Activated gamma-delta T cell (primary cell): ENCODE measurements at places on chromosomes 7 and 10.

DNA sequence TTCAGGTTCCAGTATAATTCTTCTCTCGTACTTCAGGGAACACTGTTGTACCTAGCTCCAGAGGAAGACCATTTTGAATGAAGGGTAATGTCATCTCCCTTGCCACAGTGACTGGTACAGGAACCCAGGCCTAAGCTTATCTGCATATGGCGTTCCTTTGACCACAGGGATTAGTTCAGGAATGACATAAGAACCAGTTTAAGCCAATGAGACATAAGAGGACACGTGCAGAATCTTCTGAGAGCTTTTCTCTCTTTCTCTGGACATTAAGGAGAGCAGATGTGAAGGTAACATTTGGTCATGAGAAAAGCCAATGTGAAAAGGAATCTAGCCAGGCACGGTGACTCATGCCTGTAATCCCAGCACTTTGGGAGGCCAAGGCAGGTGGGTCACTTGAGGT, 21.8 kb upstream of the HIBADH start:
- DNase-seq, result no peak

DNA sequence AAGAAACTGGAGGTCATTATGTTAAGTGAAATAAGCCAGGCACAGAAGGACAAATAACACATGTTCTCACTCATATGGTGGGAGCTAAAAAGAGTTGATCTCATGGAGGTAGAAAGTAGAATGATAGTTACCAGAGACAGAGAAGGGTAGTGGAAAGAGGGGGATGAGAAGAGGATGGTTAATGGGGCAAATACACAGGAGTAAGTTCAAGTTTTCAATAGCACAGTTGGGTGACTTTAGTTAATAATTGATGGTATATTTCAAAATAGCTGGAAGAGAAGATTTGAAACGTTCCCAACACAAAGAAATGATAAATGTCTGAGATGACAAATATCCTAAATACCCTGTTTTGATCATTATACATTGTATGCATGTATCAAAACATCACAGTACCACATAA, 261.8 kb downstream of the THSD7A start:
- no peak for DNase-seq

DNA sequence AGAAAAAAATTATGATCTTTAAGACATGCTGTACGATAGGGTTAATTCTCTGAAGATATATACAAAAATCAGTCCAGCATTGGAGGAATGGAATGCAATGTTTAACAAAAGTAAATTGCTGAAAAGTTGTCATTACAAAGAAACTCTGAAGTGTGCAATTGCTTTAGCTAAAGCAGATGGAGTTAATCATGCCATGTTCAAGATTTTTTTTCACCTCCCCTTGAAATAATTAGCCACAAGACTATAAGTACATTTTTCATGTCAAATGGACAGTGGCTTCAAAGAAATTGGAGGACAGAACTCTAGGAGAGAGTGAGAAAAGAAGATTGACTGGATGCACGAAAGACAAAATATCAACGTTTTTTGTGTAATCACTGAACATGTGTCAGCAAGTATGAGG, 63.1 kb upstream of the MEOX2 start:
- no peak for DNase-seq

- no peak for DNase-seq
These were observed 53.0 kb upstream of the PDGFA start for GRCh38 chr7:572416-573268.

DNA sequence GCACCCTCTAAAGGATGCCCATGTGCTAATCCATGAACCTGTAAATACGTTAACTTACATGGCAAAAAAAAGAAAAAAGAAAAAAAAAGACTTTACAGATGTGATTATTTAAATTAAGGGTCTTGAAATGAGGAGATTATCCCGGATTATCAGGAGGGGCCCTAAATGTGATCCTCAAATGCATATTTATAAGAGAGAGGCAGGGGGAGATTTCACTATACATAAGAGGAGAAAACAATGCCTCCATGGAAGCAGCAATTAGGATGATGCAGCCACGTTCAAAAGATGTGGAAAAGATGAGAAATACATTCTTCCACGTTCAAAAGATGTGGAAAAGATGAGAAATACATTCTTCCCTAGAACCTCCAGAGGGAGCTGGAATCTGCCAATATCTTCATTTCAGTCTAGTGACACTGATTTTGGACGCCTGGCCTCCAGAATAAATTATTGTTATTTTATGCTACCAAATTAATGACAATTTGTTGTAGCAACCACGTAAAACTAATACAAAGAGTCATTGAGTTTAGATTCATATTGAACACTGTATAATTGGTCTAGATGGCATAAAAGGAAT, 328.4 kb upstream of the GNAI1 start:
- DNase-seq, result no peak

- DNase-seq, result no peak
These were observed 219.3 kb downstream of the DNAJB6 start for GRCh38 chr7:157555944-157556641.

DNA sequence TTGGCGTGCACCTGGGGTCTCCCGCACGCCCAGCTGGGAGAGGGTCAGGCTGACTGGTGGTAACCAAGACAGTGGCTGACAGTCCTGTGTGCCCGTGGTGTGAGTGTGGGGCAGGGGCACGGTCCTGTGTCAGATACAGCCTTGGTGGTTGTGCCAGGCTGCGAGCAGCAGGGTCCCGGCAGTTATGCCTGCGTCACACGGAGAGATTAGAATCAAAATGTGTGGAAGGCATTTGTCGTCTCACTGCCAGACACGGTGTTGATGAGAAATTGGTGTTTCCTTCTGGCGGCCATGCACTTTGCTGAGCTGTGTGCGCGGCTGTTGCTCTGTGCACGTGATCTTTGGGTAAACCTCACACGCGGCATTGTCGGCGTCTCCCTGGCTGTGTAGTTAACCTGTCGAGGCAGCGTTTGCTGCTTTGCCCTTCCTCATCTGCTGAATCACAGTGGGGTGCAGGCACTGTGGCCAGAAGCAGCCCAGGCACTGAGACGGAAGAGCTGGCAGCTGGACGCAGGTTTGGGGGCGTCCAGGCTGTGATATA, 87.7 kb downstream of the NKX6-2 start:
- DNase-seq, result no peak

GRCh38 chr10:128843972-128844371, 623.1 kb upstream of the MGMT start:
- no peak for DNase-seq

DNA sequence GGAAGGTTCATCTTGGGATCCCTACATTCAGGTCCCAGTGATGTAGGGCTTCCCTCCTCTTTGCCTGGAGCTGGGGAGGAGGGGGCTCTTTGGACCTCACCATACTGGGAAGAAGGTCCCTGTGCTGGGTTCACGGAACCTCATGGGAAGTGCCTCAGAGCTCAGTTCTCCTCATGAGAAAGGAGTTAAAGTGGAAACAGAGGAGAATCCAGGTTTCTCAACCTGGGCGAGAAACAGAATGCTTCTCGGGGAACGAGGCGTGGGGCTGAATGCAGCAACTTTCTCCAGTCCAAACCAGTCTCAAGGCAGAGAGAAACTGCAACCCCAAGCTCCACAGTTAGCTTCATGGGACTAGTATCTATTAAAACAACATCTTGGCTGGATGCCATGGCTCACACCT, 382.7 kb upstream of the FOXK1 start:
- DNase-seq, result no peak

GRCh38 chr7:16450366-16450765, 15.2 kb downstream of the SOSTDC1 start:
- DNase-seq, result no peak

GRCh38 chr10:75565286-75566251, 134.1 kb downstream of the LRMDA start:
- no peak for DNase-seq

- no peak for DNase-seq
These were observed 44.3 kb downstream of the SMURF1 start for GRCh38 chr7:99099499-99100077.

DNA sequence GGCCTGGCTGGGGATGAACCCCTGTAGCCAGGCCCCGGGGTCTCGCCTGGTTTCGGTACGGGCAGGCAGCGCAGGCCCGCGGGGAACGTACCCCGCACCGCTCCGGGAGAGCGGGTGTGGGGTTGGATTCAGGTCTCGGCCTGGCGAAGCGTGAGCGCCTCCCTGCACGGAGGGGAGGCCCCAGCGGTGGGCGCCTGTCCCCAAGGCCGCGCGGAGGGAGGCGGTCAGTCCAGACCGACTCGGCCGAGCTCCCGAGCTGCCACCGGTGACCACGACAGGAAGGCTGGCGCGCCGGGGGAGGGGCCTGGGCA, 378 bp upstream of the INPP5F start:
- DNase-seq, result no peak

DNA sequence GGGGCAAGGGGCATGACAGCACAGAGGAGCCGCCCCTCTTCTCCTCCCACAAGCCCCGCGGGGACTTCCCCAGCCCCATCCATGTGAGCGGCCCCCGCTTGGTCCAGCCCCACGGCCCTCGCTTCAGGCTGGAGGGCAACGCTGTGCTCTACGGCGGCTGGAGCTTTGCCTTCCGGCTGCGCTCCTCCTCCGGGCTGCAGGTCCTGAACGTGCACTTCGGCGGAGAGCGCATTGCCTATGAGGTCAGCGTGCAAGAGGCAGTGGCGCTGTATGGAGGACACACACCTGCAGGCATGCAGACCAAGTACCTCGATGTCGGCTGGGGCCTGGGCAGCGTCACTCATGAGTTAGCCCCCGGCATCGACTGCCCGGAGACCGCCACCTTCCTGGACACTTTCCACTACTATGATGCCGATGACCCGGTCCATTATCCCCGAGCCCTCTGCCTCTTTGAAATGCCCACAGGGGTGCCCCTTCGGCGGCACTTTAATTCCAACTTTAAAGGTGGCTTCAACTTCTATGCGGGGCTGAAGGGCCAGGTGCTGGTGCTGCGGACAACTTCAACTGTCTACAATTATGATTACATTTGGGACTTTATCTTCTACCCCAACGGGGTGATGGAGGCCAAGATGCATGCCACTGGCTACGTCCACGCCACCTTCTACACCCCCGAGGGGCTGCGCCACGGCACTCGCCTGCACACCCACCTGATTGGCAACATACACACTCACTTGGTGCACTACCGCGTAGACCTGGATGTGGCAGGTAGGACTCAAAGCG, 5.1 kb downstream of the AOC1 start:
- DNase-seq, result no peak

DNA sequence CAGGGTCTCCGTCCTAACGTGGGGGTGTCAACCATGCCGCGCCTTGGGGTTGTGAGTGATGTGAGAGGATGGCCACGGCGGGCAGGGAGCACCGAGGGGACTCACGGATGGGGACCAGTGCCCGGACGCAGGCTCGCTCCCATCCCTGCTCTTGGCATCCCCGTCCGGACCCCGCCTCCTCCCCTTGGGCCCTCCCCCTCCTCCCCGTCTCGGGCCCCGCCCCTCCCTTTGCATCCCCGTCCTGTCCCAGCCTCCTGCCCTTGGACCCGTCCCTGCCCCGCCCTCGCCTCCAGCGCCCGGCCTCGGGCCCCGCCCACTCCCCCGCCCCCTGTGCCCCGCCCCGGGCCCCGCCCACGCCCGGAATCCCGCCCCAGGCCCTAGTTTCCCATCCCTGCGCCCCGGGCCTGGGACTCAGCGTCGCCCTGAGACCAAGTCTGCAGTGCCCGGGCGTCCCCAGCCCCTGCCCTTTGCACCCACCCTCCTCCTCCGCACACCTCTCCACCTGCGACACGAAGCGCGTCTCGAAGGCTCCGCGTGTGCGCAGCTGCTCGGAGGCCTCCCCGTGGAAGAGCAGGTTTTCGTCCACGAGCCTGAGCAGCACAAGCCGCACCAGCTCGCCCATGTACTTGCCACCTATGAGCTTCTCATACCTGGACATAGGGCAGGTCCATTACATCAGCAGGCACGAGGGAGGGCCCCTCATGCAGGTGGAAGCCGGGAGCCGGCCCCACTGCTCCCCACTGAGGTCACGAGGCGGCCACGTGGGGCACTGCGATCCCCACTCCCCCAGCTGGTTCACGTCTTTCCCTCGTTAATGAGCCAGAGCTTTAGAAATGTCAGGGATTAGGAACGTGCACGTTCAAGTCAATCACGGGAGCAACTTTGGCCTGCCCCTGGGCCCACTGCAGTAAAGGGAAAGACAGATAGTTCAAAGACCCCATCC, 5.1 kb upstream of the MYL7 start:
- peak; percentile 35 for DNase-seq

- no peak for DNase-seq
These were observed 104.0 kb upstream of the NANOS1 start for GRCh38 chr10:118925404-118926071.

DNA sequence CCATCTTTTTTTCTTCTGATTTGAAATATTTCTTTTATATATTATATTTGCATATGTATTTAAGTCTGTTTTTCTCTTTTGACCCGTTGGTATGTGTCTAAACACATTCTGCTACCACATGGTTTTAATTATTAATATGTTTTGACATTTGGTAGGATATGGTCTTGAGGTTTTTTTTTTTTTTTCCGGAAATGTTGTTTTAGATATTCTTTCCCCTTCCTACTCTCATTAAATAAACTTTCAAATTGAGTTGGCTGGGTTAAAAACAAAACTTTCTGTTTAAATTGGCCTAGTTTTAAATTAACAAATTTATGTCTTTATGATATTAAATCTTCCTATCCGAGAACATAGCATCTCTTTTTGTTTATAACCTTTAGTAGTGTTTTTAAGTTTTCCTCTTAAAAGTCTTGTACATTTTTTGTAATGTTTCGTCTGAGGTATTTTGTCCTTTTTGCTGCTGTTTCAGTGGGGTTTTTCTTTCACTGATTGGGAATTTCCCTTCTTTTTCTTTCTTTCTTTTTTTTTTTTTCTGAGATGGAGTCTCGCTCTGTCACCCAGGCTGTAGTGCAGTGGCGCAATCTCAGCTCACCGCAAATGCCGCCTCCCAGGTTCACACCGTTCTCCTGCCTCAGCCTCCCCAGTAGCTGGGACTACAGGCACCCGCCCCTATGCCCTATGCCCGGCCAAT, 25.4 kb downstream of the STAM start:
- DNase-seq, result peak; percentile 17

DNA sequence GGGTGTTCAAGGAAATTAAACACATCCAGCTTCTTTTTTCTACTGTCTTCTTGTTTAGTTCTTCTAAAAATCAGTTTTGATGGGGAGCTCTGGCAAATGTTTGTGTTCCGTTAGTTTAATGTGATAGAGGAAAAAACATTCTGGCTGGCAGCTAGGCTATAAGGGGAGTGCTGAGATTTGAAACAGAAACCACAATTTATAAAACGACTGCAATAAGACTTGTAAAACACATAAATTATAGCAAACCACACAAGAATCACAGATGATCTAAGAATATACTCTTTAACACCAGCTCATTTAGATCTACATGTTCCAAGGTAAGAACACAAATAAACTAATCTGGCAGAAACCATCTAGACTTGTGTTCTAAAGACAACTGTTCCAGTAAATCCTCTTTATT, 425.5 kb downstream of the CNTNAP2 start:
- no peak for DNase-seq

GRCh38 chr7:115183431-115184057, 261.6 kb downstream of the MDFIC start:
- no peak for DNase-seq

GRCh38 chr10:85787881-85788280, 578.7 kb downstream of the GRID1 start:
- no peak for DNase-seq

GRCh38 chr10:80104066-80104926, 25.8 kb downstream of the TMEM254 start:
- DNase-seq, result no peak

GRCh38 chr7:28160551-28160991, 20.0 kb downstream of the JAZF1 start:
- DNase-seq, result no peak

GRCh38 chr7:128807191-128807590, 15.4 kb downstream of the CCDC136 start:
- DNase-seq, result no peak

GRCh38 chr7:37494926-37495325, 46.3 kb upstream of the ELMO1 start:
- no peak for DNase-seq
